Activated naive CD8-positive, alpha-beta T cell treated with anti-CD3 and anti-CD28 coated beads, Interleukin-2, amount 10 ng/mL, durations not matched to agents 7 days and 5 days (primary cell): ENCODE measurements at places on chromosomes 3 and 15.

GRCh38 chr3:52055537-52056351 lies 627 bp downstream of the DUSP7 start:
- peak overlapping the region; percentile 86 for H3K4me3 ChIP-seq
- DNase-seq: peak; percentile 78
- no peaks in the 10 kb centered on the region for H3K27me3 ChIP-seq
- peak overlapping the region; percentile 86 for H3K27ac ChIP-seq

DNA sequence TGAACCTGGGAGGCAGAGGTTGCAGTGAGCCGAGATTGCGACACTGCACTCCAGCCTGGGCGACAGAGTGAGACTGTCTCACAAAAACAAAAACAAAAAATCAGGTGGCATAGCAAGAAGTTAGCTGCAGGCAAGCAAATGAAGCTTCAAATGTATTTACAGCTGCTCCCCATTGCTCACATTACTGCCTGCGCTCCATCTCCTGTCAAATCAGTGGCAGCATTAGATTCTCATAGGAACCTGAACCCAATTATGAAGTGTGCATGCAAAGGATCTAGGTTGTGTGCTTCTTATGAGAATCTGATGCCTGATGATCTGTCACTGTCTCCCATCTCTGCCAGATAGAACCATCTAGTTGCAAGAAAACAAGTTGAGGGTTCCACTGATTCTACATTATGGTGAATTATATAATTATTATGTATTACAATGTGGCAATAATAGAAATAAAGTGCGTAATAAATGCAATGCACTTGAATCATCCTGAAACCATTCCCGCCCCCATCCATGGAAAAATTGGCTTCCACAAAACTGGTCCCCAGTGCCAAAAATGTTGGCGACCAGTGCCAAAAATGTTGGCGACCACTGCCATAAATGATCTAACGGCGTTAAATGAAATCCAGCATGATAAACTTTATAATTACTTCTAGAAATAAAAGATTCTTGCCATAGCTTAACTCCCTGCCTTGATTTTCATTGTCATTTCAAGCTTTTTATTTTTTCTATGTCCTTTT lies 616.7 kb upstream of the NAALADL2 start:
- DNase-seq: no peak
- no peaks in the 10 kb centered on the region for H3K36me3 ChIP-seq
- no peaks in the 10 kb centered on the region for H3K4me1 ChIP-seq
- no peaks in the 10 kb centered on the region for H3K27me3 ChIP-seq

GRCh38 chr3:136106101-136106500 lies 90.0 kb downstream of the MSL2 start:
- DNase-seq: no peak
- peaks cover 18% of the 10 kb centered on the region for H3K4me1 ChIP-seq
- H3K4me3 ChIP-seq: no peak overlapping the region
- no peaks in the 10 kb centered on the region for H3K27me3 ChIP-seq
- no peak overlapping the region for H3K27ac ChIP-seq

- no peak overlapping the region for H3K4me3 ChIP-seq
- no peaks in the 10 kb centered on the region for H3K36me3 ChIP-seq
- peaks cover under 1% of the 10 kb centered on the region for H3K27me3 ChIP-seq
- H3K27ac ChIP-seq: no peak overlapping the region
- DNase-seq: no peak
- H3K4me1 ChIP-seq: no peaks in the 10 kb centered on the region
Measured at GRCh38 chr3:73513260-73513659, 111.5 kb downstream of the PDZRN3 start.

DNA sequence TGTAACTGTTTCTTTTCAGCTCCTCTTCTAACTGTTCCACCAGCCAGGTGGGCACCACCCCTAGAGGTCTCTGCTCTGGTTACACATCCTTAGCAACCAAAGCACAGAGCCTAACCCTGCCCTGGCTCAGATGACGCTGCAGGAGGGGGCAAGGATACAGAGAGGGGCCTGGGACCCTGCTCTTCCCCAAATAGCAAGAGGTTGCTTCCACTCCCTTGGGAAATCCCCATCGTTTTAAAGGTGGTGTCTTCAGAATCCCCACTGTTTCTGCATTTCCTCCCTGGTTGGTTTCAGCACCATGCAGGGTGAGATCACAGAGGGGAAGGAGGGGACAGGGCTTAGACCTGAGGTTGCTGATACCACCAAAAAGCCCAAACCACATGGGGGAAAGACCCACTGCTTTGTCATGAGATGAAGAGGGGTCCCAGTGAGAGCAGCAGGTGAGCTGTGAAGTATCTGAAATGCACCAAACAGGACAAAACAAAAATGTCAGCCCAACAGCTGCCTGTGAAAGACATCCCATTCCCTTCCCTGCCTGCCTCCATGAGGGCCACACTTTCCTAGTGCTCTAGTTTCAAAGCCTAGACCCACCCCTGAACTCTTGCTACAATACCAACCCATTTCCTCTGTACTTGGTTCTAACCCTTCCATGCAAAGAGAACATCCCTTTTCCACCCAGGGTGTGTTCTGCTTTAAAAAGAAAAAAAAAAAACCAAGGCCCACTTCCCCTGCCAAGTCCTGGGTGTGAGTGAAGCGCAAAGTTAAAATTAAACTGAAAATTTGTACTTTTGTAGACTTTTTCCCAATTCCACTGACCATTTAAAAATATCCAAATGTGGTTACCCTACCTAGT lies 29.0 kb downstream of the ANP32A start:
- H3K27ac ChIP-seq: peak overlapping the region; percentile 86
- DNase-seq: peak; percentile 58
- no peaks in the 10 kb centered on the region for H3K27me3 ChIP-seq
- peaks cover 62% of the 10 kb centered on the region for H3K4me1 ChIP-seq
- H3K4me3 ChIP-seq: peak overlapping the region; percentile 73
- peaks cover 3% of the 10 kb centered on the region for H3K36me3 ChIP-seq

DNA sequence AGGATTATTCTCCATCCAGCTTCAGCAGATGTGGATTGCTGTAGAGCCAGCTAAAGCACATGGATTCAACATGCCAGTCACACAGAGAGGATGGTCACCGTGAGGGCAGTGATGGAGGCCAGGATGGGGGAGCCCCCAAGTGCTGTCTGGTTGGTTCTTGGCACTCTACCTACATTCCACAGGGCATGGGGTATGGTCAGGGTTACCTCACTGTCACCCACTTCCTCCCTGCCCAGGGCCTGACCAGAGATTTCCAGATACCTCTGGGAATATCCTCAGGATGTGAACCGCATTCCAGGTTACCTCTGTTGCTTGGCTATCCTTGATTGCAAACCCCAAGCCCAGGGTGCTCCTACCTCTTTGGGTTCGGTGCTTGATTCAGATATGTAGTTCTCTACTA lies 147.3 kb upstream of the TRIM42 start:
- DNase-seq: no peak
- H3K27me3 ChIP-seq: peaks cover 2% of the 10 kb centered on the region
- H3K36me3 ChIP-seq: no peaks in the 10 kb centered on the region
- no peak overlapping the region for H3K27ac ChIP-seq
- no peaks in the 10 kb centered on the region for H3K4me1 ChIP-seq
- H3K4me3 ChIP-seq: no peak overlapping the region

DNA sequence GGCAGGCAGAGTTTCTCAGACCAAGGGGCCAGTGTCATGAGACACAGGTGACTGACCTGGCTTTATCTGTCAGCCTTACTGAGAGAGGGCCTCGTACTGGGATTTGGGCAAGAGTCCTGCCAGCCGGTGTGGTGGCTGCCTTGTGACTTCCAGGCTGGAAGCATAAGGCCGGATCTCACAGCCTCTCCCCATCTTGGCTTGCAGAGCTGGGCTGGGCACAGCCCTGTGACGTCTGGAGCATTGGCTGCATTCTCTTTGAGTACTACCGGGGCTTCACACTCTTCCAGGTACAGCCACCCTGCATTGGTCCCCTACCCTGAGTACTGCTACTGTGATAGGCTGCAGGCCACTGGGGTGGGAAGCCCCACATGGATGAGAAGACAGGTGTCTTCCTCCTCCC lies 12.1 kb downstream of the CLK3 start:
- no peak for DNase-seq
- peaks cover 32% of the 10 kb centered on the region for H3K36me3 ChIP-seq
- no peaks in the 10 kb centered on the region for H3K27me3 ChIP-seq
- no peak overlapping the region for H3K4me3 ChIP-seq
